SK-N-SH (cell line): ENCODE measurements at places on chromosomes 16 and 17. TPM values are rescaled to one million over a fixed set of nuclear protein-coding genes. Genes with fewer than 3 reads are reported as not detected.
A peak's percentile ranks its signal among the peaks of the same experiment; 100 is the strongest.

DNA sequence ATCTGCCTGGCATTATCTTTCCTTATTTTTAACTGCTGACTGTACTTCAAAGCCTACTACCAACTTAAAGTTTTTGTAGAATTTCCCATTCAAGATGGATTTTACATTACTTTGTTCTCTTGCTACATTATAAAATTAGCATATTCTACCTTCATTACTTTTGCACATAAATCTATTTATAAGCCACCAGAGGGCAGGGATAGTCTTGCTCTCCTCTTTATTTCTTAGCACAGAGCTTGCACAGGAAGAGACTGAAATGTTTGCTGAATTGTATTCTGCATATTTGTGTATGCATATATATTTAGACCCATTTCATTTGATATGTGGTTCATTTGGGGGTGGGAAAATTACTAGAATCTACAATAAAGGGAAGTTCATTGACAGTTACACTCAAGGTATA is 108.0 kb downstream of the SKAP1 start:
- no peak for DNase-seq

Gene CDRT15L2
- not detected in 2 replicates for polyA plus RNA-seq

DNA sequence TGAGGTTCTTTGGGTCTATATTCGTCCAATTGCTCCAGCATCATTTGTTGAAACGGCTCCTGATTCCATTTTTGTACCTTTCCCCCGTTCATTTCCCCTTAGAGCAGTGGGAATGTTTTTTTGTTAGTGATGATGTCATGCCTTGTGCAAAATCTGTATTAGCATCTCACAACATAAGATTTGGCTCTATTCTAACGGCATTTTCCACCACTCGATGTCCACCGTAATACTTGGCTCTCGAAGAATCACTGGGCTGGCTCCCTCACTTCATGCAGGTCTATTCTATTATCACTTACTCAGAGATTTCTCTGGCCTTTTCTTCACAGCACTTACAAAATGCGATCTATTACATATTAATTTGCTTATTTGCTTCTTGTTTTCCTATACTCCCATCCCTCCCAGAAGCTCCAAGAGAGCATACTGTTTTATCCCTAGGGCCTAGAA is 571 bp upstream of the NME1 start:
- peak; percentile 67 for DNase-seq

GRCh38 chr16:645852-646678 is 3.1 kb upstream of the WDR90 start:
- no peak for DNase-seq

Gene C1QTNF8
- not detected in 2 replicates for polyA plus RNA-seq

GRCh38 chr17:44925731-44926697 is 10.7 kb upstream of the GFAP start:
- DNase-seq: no peak

DNA sequence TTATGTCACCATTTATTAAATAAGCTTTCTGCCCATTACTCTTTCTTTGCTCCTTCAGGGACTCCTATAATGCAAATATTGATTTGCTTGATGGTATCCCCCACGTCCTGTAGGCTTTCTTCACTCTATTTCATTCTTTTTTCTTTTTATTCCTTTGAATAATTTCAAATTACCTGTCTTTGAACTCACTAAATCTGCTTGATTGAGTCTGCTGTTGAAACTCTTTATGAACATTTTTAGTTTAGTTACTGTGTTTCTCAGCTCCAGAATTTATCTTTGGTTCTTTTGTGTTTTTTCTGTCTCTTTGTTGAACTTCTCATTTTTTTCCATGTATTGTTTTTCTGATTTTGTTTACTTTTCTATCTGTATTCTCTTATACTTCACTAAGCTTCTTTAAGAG is 254.4 kb upstream of the CCL2 start:
- DNase-seq: no peak

DNA sequence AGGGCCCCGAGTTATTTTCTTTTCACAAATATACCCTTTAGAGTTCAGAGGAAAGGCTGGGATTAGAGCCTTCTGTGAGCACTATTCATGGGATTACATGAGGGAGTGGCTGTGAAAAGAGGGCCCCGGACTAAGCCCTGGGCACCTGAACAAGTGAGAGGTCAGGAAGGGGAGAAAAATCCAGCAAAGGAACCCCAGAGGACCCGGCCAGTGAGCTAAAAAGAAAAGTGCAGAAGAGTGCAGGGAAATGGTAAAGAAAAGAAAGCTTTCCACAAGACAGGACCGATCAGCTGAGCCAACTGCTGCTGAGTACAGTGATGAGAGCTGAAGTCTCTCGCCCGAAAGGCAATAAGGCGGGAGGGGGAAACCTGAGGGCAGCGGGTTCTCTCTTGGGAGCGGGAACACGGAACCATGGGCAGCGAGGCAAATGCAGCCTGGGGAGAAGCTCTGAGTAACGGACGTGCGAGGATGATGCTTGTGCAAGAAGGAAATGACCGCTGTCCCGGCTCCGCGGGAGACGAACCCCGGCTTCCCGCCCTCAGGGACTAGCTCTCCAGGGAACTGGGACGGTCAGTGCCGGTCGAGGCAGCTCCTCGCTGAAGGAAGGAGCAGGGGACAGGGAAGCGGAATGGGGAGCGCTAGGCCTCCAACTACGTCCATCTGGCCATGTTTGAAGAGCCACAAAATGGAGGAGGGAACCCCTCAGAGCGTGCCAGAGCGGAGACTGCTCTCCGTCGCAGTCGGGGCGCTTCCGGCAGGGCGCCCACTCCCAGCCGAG is 665 bp upstream of the ALDH3A2 start:
- DNase-seq: no peak

Gene CARD14
- 0.05 TPM in 1 of 2 replicates, not detected in the other for polyA plus RNA-seq

- peak; percentile 99 for DNase-seq
These were observed at the start of gene TMEM219 for GRCh38 chr16:29961479-29962343. TMEM219 (plus strand) TSS chr16:29962079; CDS start chr16:29963144, 1,065 bp downstream.

Gene PLEKHH3
- polyA plus RNA-seq: 9.8 and 12.8 TPM in 2 replicates

- DNase-seq: no peak
These were observed 81.6 kb downstream of the TMC6 start for GRCh38 chr17:78046923-78047322.

DNA sequence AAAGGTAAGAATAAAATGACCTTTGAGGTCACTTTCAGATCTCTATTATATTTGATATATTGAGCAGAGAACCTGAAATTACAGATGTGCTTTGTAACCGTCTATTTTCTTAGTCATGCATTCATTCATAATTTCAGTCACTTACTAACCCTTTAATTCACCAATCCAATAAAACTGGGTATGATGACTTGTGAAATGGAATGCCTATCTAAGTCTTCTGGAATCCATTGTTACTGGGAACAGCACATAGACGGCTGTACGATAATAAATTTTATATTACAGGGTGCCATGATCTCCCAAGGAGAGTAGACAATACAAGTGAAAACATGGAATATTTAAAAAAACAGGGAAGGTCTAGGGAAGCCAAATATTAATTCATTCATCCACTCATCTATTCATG is 22.9 kb downstream of the CDH11 start:
- no peak for DNase-seq

Gene CLEC19A
- not detected in 2 replicates for polyA plus RNA-seq

GRCh38 chr17:61065263-61065773 is 334.3 kb upstream of the TBX2 start:
- peak; percentile 40 for DNase-seq

DNA sequence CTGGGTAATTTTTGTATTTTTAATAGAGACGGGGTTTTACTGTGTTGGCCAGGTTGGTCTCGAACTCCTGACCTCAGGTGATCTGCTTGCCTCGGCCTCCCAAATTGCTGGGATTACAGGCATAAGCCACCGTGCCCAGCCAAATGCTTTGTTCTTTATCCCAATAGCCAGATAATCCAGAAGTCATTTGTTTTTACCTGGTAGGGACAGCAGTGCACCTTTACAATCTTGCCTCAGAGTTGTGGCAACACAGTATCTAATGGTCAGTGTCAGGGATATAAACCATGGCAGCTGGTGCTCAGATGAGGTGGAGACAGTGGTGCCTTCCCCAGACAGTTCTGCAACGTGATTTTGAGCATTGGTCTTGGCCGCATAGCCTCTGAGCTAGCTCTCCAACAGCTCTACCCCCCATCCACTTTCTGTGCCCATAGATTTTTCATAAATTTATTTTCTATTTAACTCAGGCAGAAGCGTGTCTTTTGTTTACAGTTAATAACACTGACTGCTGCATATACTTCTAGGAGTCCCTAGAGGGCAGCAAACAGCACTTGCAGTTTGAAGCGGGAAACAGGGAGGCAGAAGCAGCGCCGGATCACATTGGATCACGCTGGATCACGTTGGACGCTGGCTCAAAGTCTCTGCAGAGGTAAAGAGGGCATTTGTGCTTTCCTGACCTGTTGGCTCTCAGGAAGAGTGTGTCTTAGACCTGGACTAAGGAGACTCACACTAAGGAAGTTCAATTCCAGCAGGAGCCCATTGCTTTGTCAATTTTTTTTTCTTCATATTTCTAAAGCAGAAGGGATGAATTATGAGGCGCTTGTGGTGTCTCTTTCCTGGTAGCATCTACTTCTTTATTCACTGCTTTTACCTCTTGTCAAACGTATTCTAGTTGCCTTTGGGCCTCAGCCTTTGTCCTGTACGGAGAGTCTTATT is 5.1 kb upstream of the GGT6 start:
- DNase-seq: peak; percentile 78

- no peak for DNase-seq
These were observed 51.8 kb downstream of the RAI1 start for GRCh38 chr17:17732892-17733670.

DNA sequence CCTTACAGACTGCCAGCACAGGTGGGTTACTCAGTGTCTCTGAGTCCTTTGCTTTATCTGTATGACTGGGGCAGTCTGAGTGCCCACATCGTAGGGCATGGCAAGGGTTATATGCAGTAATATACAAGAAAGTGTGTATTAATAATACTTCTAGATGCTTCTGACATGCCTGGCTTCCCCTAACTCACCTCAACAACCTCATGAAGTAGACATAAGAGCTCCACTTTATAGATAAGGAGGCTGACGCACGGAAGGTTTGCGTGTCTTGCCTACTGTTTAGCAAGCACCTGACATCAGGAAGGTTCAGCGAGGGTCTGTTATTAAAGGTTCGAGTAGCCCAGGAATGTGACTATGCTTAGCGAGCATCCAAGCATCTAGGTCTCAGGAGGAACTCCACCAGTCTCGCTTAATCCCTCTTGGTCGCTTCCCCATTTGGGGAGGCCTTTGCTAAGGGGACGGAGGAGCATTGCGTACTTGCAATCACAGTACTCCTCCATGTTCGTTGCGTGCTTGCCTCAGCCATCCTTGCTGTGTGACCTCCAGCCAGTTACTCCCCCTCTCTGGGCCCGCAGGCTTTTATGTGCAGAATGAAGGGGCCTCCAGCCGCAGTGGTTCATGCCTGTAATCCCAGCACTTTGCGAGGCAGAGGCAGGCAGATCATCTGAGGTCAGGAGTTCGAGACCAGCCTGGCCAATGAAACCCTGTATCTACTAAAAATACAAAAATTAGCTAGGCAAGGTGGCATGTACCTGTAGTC is 1.6 kb downstream of the KCNG4 start:
- DNase-seq: no peak

DNA sequence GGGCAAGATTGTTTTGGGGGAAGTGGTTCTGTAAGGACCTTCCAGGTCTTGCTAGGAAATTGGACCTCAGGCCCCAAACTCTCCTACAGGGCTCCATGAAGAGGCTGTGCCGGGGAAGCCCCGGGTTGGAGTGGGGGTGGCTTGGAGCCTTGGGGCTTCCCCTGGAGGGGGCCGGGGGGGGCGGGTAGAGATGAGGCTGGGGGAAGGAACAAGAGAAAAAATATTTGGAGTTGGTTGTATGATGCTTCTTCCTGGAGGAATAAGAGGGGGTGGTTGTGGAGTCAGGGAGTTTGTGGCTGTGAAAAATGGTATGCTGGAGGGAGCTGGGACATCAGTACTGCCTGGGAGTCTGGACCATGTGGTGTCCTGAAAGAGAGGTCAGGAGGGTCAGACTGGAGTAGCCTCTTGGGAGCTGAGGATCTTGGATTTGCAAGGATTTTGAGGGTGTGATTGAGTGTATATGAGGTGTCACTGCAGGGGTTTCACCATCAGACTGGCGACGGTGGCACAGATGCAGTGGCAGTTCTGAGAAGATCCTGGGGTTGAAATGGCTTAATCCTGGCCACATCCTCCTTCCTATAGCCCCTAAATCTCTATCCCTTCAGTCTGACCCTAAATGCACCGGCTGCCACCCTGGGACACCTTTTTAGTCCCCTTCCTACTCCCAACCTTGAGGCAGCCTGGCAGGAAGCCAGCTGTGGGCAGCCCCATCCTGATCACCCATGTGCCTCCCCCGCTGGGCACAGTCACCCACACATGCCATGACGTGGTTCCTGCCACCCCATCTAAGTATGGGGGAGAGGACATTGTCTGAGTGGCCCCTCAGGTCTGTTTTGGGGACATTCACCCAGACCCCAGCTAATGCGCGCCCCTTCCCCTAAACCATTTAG is 10.9 kb downstream of the RARA start:
- DNase-seq: peak; percentile 17

Gene CHST6
- polyA plus RNA-seq: 0.26 and 0.30 TPM in 2 replicates

Gene STAC2
- 0.07 and 0.08 TPM in 2 replicates for polyA plus RNA-seq

Gene OTOA
- polyA plus RNA-seq: 0.02 TPM in 2 replicates

Gene RNF157
- polyA plus RNA-seq: 5.2 TPM in 2 replicates

DNA sequence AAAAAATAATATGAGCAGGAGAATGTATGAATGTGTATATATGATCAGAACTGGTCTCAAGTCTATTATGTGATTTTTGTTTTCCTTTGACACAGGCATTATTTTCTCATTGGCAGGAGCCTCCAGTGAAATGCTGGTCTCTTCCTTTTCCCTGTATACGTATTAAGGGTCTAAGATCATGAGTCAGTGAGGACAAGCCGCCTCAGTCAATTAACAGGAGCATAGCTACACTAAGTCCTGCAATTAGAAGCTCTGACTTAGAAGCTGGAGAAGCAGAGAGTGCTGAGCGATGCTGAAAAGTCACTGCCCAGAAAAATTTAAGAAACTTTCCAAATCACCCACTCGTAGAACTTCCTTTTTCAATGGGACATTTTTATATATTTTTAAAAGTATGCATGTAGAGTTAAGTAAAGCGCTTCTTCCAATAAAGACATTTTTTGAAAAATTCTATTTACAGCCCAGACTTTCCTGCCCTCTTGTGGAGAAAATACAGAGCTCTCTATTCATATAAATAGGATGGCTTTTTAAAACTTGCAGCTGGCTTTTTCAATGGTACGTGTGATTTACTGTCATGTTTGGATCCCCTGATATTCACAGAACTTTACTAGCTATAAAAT is 70.2 kb upstream of the PSMD7 start:
- DNase-seq: peak; percentile 37

DNA sequence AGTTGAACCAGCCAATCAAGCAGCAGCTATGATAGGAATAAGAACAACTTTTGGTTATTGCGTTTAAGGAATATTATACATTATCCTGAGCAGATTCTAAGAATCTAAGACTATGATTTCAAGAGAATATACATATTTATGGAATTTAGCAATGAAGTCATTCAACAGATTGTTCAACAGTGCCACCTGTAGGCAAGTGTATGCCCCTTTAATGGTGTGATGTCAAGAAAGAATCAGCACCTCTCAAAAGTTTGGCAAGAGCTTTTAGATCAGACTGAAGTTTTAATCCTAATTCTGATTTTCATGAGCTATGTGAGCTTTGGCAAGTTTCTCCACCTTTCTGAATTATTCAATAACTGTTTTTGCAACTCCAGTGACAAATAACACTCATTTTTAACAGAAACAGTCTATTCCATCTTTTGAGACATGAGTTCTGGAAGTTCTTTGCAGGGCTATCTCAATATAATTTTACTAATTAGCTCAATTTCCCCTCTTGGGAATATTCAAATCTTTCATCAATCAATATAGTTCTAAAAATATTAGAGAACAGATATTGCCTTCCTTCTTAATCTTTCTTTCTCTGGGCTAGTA is 474.3 kb upstream of the TOM1L1 start:
- peak; percentile 27 for DNase-seq
